ENCODE measurements at places on chromosomes 11 and 22.
A peak's percentile ranks its signal among the peaks of the same experiment; 100 is the strongest.

- DNase-seq = no peak
These were observed 31.5 kb downstream of the MOV10L1 start for GRCh38 chr22:50121202-50121740.

GRCh38 chr22:49425356-49425755 lies 402.3 kb downstream of the BRD1 start:
- DNase-seq = no peak

DNA sequence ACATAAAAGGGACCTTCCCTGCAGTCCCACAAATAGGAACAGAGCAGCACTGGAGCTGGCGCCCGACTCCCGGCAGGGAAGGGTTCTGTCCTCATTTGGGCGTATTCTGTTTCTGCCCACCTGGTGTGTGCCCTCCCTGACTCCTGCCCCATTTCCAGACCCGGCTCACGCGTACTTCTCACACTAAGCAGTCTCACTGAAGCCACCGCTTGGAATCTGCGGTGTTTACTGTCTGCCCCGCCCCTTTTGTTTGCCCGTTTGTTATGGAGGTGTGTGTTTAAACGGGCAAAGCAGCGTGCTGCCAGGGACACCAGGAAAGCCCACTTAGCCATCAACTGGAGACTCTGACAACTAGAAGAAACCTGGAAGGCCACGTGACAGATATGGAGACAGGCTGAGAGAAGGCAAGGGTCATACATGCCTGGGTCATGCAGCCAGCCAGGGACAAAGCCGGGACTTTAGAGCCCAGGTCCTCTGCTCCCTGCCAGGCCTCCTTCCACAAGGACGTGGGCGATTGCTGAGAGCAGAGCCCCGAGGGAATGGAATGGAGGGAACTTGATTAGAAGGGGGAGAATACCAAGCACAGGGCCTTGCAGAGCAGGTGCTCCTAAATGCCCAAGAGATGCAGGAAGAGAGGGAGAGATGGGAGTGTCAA lies 8.7 kb upstream of the EFCAB6 start:
- no peak for DNase-seq

DNA sequence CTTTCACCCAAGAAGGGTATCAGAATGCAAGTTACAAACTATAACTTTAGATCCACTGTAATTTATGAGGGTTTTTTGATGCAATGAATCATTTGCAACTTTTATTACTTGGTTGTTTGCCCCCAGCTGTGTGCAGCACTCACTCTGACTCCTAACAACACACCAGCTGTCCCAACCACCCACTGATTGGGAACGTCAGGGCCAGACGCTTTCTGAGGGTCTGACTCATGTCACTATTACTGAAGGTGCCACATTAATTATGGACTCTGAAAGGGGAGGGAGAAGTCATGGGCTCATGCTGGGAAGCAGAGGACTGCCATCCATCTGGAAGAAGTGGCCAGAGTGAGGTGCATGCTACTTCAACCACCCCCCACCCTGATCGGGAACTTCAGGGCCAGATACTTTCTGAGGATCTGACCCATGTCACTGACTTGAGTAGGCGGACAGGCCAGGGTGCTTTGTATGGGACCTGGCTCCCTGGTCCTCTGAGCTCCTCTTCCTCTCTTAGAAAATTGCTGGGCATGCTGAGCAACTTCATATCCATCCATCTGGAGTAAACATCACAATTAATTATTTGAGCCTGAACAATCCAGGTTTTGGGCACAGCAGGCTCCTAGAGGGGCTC lies 44.9 kb upstream of the DRD2 start:
- no peak for DNase-seq

DNA sequence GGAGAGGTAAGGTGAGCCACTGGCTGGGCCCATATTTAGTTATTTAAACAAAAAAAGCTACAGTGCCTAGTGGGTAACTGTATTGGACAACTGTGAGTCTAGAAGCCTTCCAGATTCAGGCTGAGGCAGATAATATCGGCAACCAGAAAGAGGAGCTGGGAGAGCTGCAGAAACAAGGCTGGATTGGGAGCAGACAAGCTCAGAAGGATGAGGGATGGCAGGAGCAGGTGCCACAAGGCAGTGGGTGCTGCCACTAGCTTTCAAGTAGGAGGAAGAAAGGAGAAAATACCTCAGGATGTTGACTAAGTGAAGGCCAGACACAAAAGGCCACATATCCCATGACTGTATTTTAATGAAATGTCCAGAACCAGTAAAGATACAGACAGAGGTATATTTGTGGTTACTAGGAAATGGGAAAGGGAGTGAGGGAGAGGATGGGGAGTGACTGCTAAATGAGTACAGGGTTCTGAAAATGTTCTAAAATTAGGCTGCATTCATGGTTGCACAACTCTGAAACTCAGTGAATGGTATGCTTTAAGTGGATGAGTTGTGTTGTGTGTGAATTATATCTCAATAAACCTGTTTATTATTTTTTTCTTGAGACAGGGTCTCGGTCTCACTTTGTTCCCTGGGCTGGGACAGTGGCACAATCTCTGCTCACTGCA lies 11.8 kb upstream of the RAPSN start:
- no peak for DNase-seq

GRCh38 chr11:95095858-95096587 lies 6.4 kb downstream of the ENDOD1 start:
- DNase-seq = no peak

DNA sequence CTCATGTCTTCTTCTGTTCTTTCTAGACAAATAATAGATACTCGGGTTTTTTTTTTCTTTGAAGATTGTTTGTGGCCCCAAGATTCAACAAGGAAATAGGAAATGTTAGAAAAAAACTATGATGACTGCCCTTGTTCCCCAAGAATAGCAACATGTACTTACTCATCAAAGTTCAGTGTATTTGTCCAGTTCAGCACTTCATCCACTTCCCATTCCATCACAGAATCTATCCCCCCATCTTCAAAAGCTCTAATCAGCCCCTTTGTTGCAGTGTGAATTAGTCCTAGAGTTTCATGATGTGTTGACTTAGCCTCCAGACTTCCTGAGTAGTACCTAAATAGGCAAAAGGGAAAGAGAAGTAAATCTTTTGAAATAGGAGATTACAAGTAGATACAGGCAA lies 74.3 kb downstream of the C11orf65 start:
- DNase-seq = no peak

- peak; percentile 82 for DNase-seq
These were observed 98.4 kb downstream of the VPREB1 start for GRCh38 chr22:22342697-22343580.

GRCh38 chr22:40714499-40715337 lies 35.4 kb downstream of the MCHR1 start:
- peak; percentile 33 for DNase-seq

GRCh38 chr22:45475063-45475747 lies 27.5 kb upstream of the FBLN1 start:
- DNase-seq = peak; percentile 24

- peak; percentile 47 for DNase-seq
These were observed 726 bp downstream of the PKNOX2 start for GRCh38 chr11:125165111-125165842.

- DNase-seq = peak; percentile 39
These were observed 22.7 kb upstream of the C1QTNF4 start for GRCh38 chr11:47616726-47617416.

GRCh38 chr11:17400048-17400775 lies 11.8 kb upstream of the KCNJ11 start:
- no peak for DNase-seq

DNA sequence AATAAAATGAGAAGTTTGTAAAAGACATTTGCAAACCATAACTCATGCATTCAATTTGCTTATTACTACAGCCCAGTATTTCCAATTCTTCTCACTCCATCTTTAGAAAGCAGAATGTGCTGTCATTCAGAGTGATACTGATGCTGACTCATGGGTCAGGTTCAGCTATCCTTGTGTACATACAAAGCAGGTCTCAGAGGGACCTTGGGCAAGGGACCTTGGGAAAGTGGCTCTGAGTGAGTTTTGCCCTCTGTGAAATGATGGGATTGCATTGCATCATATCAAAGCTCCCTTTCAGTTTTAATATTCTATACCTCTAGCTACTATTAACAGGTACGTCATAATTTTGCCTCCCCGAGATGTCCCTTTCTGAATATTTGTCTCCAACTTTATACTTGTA lies 848.7 kb downstream of the OPCML start:
- no peak for DNase-seq

GRCh38 chr22:30968015-30968923 lies at the start of gene MORC2:
MORC2 (minus strand) TSS chr22:30968774; CDS start chr22:30967889, 885 bp downstream.
- no peak for DNase-seq

DNA sequence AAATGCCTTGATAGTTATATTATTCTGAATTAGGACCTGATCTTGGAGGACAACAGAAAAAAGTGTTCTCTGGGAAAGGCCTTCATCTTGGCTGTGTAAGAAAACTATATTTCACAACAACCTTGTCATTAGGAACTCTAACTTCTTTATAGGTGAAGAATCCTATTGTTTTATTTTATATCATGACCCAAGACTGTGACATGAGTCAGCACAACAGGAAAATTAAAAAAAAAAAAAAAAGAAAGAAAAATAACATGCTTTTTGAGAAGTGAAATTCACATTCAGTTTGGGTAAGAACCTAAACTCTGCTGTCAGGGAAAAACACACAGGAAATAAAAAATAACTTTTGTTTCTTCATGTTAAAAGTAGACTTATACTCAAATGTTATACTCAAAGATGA lies 11.7 kb upstream of the FOLR2 start:
- no peak for DNase-seq

- no peak for DNase-seq
These were observed 13.7 kb upstream of the C11orf96 start for GRCh38 chr11:43928721-43929120.

- no peak for DNase-seq
These were observed 47.2 kb upstream of the MPEG1 start for GRCh38 chr11:59259867-59260475.

- no peak for DNase-seq
These were observed 96.8 kb upstream of the THY1 start for GRCh38 chr11:119519796-119520195.

GRCh38 chr11:77981346-77981947 lies 13.0 kb downstream of the INTS4 start:
- no peak for DNase-seq

- peak; percentile 1 for DNase-seq
These were observed 21.0 kb upstream of the GNB1L start for GRCh38 chr22:19875531-19876313.

DNA sequence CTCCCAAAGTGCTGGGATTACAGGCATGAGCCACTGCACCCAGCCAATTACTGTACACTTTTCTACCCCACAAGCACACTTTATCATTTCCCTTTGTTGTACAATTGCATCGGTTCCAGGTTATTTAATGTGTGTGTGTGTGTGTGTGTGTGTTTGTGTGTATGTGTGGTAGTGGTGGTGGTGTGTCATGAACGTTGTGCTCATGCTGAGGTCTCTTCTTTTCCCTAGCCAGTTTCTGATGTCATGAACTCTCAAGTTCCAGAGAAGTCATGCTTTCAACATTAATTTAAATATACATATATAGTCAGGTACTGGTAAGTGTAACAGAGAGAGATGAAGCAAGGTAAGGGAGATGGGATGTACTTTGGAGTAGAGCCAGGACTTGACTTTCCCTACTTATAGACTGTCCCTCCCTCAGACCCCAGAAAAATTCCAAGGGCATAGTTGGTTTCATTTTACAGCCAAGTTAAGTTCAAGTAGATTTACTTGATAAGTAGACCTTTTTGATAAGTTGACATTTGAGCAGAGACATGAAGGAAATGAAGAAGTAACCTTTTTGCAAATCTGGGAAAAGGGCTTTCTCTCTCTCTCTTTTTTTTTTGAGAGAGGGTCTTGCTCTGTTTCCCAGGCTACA lies 42.7 kb downstream of the WEE1 start:
- DNase-seq = no peak

GRCh38 chr22:34427436-34427835 lies 507.2 kb upstream of the LARGE1 start:
- no peak for DNase-seq

DNA sequence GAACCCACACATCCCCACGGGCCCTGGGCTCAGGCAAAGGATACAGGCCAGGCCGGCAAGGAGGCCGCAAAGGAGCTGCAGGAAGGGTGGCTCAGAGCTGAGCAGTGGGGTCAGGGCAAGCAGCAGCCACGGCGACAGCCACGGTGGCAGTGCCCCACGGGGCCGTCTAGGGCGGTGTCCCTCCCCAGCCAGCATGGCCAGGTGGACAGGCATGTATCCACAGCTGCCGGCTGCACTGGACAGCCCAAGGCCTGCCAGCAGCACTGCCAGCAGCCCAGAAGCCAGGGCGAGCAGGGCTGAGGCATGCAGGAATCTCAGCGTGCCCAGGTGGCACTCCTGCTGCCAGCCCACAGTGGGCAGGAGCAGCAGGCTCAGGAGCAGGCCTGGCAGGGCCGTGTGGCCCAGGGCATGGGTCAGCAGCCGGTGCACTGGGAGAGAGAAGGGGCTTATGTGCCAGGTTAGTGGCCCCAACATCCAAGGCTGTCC lies 3.9 kb downstream of the RHBDD3 start:
- no peak for DNase-seq

DNA sequence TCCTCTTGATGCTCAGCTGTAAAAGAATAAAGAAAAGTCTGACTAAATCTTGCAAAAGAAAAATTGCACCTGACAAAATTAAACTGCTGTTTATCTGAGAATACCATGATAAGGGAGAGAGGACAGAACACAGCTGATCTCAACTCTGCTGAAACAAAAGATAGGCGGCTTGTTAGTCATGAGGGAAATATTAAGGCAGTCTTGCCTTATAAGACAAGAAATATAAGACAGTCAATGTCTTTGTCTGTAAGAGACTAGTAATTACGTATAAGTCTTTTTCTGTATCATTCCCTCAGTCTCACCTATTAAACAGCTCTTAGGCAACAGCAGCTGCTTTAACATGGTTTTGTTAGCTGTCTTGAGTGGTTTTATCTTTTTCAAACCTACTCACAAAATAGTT lies 296.6 kb downstream of the LUZP2 start:
- DNase-seq = no peak

- DNase-seq = no peak
These were observed 25.3 kb upstream of the DDX17 start for GRCh38 chr22:38531251-38531938.

DNA sequence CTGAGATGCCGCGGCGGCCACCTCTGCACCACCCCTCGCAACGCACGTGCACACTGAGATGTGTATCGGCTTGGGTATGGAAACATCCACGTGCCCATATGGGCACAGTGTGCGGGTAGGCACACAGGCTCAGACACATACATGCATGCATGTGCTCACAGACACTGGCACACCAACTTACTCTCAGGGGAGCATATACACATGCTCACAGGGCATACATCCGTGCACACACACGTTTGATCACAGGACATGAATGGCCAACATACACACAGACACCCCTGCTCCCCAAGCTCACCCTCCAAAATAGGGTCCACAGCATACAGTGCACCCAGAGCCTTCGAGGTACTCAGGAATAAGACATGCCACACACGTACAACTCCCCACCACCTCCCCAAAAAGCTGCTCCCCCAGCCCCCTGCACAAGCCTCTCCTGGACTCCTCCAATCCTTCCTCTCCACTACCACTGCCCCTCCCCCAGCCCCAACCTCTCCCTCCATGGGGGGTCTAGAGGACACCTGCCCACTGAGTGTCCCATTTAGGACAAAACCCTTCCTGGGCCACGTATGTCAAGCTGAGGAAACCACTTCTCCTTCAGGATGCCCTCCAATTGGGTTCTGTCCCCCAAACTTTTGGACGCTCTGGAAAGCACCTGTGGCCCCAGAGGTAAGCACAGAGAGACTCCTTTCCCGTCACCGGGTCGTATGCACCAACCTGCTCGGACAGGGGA lies 53.1 kb downstream of the SLC22A12 start:
- DNase-seq = peak; percentile 23

GRCh38 chr11:20131788-20132666 lies 28.2 kb downstream of the DBX1 start:
- DNase-seq = peak; percentile 72

GRCh38 chr11:100790073-100790472 lies 103.0 kb downstream of the ARHGAP42 start:
- no peak for DNase-seq

Measured in nephron progenitor cell (in vitro differentiated cells).